Cerebellar cortex (tissue), 1 donor: ENCODE measurements at places on chromosomes 2 and 18.

DNA sequence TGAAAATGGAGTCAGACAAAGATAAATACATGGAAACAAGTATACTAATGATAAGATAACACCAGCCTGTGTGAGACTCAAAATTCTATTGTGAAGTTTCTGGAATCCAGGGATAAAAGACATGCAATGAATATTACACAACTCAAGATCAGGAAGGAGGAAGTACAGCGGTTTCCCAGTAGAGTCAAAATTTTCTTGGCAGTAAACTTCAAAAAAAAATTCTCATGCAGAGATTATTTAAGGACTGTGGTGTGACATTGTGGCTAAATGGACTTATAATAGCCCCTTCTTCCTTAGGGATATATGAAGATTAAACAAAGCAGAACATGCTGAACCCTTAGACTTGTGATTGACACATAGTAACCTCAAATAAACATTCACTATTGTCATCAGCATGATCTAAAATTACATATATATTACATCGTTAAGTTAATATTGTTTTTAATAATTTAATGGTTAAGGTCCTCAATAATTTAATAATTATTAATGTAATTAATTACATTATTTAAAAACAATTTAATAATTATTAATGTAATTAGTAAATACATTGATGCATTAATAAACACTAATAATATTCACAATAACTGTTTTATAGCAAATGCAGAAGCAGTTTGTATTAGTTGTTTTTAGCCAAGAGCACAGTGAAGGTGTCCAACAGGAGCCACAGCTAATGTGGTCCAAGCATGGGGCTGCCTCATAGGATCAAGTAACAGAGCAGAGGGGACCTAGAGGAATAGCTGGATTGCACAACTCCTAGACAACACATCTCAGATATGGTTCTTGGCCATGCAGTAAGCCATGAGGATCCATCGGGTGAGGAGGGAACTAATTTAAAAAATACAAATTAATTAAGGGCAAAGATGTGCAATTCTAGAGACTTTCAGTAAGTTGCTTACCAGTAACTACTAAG, 77.3 kb downstream of the POLE4 start:
- DNase-seq: no peak

GRCh38 chr2:112149194-112149593, 11.0 kb downstream of the FBLN7 start:
- no peak for DNase-seq

DNA sequence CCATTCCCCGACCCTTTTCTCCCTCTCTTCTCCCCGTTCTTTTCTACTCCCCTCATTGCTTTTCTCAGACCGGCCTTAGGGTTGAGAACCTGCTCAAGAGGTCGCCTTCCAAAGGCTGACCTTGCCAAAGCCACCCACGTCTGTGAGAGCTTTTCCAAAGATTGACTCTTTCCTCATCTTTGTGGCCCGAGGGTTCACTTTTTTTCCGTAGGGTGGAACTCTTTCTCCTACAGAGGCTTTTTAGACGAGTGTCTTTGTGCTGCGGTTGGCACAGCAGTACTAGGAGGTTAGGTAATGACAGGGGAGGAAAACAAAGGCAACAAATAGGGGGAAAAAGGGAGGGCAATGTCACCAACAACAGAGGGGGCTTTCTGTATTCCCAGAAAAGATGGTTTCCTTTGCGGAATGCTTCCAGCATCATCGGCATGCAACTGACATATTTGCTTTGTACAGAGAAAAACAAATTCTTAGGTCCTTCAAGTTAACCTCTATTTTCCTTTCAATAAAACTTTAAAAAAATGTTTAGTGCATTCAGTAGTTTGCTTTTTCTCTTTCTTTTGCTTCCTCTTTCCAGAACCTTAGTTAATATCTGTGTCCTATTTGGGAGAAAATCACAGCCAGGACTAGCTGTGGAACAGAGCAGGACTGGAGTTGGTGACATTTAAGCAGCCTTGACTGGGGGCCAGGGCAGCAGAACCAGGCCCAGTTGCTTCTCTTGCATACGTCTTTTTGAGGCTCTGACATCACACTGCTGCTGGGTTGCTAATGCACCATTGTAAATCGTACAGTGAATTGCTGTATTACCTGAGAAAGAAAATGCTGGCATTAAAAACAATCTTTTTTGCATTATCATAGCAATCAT, 188.1 kb upstream of the FANCL start:
- DNase-seq: no peak

DNA sequence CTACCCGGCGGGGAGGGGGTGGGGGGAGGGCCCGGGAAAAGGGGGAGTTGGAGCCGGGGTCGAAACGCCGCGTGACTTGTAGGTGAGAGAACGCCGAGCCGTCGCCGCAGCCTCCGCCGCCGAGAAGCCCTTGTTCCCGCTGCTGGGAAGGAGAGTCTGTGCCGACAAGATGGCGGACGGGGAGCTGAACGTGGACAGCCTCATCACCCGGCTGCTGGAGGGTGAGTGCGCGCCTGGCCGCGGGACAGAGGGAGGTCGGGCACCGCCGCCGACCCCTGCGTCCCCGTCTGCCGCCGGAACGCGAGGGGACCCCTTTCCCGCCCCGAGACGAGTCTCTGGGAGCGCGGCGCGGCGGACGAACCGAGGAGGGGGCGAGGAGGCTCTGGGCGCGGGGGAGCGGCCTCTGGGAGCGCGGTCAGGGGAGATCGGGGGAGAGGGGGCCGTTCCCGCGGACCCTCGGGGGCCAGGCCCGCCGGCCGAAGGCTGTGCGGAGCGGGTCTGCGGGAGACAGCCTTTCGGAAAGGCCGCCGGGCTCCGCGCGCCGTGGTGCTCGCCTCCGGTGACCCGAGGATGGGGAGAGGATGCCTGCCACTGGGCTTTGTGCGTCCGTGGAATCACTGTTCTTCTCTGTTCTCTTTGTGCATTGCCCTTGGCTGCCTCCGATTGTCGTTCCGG, 463 bp downstream of the PPP1CB start:
- no peak for DNase-seq

DNA sequence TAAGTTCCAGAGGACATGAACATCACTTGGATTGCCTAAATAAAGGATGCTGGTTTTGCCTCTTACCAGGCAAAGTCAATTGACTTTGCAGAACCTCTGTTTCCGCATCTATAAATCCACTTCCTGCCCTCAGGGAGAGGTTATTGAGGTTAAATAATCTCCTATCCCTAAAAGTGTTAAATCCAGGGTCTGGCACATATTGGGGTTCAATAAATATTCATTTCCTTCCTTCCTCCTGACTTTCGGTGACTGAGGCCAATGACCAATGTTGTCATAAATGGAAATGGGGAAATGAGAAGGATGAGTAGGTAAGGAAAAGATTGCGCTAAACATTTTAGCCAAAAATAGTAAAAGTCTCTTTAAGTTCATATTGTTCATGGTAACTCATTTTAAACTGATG, 16.0 kb downstream of the BCL2 start:
- DNase-seq: no peak

GRCh38 chr2:174759381-174760065, 4.7 kb downstream of the CHRNA1 start:
- DNase-seq: no peak

DNA sequence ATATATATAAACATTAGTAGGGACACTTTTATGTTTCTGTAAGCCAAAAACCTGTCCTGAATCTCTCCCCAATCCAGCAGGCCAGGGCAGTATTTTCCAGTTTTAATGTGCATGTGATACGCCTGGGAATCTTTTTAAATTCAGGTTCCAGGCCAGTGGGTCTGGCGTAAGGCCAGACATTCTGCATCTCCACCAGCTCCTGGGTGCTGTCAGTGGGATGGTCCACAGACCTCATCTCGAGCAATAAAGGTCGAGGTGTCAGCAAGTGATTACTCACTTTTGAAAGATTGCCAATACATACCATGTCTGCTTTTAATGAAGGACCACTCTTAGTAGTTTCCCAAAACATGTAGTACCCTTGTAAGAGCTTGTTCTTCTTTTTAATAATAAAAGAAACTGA, 189.9 kb upstream of the SH3BP4 start:
- DNase-seq: no peak

- DNase-seq: no peak
These were observed 108.7 kb downstream of the TRIM43 start for GRCh38 chr2:95700519-95700918.

DNA sequence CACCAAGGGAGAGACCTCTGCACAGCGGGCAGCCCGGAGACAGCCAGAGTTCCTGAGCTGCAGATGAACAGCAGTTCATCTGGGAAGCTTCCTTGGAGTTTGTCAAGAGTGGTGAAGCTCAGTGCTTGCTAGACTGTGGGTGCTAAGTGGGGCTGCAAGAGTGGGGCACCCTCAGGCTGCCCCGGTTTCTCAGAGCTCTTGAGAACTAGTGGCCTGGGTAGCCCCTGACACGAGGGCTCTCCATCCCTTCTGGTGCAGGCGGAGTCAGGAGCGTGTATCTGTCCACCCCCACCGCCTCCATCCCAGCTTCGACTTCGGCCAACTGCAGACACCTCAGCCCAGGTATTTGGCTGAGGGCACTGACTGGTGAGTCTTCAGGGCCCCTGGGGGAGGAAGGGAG, 222.0 kb downstream of the LOXHD1 start:
- no peak for DNase-seq

GRCh38 chr2:223082706-223083105, 30.7 kb downstream of the KCNE4 start:
- no peak for DNase-seq

- DNase-seq: no peak
These were observed 28.1 kb upstream of the TMEM247 start for GRCh38 chr2:46451131-46451711.

GRCh38 chr2:27714851-27715291, 51.2 kb downstream of the SLC4A1AP start:
- DNase-seq: no peak

DNA sequence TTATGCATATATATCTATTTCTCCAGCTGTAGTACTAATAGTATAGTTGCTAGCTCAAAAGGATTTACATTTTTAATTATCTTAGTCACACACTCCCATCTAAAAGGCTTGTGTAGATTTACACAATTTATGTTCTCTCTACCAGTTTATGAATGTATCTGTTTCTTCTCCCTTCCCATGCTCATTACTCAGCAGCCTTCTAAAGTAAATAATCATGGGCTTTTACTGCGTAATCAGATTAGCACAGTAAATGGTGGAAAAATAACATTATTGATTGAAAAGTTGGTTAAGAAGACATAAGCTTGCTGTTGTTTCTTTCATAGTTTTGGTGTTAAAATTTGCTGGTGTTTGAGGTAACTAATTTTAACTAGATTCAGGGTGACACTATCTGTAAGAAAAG, 81.8 kb downstream of the PTPN4 start:
- no peak for DNase-seq

- no peak for DNase-seq
These were observed 112.0 kb downstream of the TRABD2A start for GRCh38 chr2:84768840-84769239.

GRCh38 chr18:60892855-60893254, 440.4 kb upstream of the CDH20 start:
- DNase-seq: no peak

DNA sequence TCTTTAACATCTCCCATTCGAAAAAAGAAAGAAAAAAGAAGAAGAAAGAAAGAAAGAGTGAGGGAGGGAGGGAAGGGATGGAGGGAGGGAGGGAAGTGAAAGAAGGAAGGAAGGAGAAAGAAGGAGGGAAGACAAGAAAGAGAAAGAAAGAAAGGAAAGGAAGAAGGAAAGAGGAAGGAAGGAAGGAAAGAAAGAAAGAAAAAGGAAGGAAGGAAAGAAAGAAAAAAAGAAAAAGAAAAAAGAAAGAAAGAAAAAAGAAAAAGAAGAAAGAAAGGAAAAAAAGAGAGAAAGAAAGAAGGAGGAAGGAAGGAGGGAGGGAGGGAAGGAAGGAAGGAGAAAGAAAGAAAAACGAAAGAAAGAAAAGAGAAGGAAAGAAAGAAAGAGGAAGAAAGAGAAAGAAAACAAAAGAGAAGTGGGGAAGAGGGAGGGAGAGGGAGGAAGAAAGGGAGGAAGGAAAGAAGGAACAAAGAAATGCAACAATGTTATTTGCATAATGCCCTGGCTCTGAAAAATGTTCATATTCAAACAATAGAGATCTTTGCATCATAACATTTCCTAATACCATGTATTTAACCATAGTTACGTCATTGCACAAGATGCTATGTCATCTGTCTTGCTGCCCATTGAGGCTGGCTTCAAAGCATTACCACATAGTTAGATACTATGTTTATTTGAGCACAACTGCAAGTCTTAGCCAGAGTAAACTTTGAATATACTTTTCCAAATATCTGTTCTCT, 550.6 kb downstream of the DSC3 start:
- DNase-seq: no peak

- DNase-seq: no peak
These were observed 12.6 kb downstream of the RNF149 start for GRCh38 chr2:101295895-101296294.

GRCh38 chr18:12076424-12077140, 17.1 kb upstream of the ANKRD62 start:
- DNase-seq: peak; percentile 2

DNA sequence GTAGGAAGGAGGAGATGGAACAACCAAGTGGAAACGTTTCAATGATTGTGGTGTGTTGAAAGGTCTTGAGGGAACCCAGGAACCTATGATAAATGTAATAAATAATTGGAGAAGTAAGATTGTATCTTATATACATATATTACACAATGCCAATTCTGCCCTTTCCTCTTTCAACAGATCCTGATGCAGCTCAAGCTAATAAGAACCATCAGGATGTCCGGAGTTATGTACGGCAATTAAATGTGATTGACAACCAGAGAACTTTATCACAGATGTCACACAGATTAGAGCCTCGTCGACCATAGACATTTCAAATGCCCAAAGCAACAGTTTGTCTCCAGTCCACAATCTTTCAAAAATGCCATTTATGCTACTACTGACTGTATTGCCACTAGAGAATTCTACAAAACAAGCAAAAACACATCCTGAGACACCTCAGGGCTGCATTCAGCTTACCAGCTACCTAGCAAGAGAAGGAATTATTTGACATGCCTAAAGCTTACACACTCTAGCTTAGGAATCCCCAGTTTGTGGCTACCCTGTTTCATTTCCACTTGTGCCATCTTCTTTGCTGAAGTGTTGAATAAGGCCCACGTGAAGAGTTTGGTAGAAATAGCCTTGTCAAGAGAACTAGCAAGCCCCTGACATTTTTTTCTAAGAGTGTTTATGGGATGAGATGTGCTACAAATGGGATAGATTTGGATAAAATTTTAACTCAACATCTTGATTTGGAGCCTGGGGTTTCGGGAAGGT, 24.0 kb upstream of the MAP3K20 start:
- DNase-seq: no peak

GRCh38 chr18:13233787-13234783, 15.5 kb downstream of the LDLRAD4 start:
- DNase-seq: peak; percentile 66

DNA sequence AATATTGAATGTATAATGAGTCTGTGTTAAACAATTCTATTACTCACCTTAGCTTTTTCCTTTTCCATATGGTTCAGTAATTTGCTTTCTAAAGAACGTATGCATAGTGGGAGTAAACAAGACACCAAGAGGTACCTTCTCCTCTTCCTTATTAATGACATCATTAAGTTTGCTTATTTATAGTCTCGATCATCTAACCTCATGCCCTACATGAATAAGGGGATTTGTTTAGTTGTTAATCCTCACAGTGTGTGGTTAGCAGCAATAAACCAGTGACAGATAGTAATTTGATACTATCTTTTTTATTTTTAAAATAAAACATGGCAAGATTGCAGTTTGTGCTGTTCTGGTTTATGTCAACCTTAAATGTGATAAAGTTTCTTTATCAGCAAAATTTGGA, 69.7 kb downstream of the COBLL1 start:
- no peak for DNase-seq

- DNase-seq: no peak
These were observed 7.2 kb downstream of the PDCD1 start for GRCh38 chr2:241851325-241852115.
